ENCODE measurements at places on chromosomes 16 and 17.

DNA sequence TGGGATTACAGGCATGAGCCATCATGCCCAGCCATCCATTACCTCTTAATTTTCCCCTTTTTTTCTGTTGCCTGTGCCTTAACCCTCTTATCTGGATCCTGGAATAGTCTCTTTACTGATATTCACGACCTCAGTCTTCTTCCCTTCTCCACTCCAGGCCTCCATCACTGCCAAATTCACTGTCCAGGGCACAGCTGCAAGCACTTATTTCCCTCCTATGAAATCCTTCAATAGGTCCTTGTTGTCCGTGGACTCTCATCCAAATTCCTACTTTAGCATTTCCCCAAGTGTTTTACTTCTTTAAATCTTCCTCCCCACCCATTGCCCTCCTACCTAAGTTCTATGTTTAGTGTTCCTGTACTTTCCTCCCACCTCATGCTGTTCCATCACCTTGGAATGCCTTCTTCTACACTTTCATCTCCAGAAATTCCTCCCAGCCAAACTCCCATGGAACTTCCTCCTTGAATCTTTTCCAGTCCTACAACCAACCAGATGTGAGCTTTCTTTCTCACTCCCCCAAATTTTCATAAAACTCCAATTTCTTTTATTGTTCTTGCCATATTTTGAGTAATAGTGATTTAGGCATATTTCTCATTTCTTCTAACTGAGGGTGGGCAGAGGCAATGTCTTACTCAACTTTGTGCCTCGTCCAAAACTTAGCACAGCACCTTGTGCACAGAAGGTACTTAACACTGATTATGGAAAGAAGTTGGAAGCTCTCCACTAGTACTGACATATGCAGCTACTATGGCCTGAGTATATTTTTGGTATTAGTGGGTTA is 35.3 kb downstream of the FAM20A start:
- no peak for DNase-seq

- no peak for DNase-seq
These were observed 73.1 kb downstream of the ASIC2 start for GRCh38 chr17:33220036-33220435.

DNA sequence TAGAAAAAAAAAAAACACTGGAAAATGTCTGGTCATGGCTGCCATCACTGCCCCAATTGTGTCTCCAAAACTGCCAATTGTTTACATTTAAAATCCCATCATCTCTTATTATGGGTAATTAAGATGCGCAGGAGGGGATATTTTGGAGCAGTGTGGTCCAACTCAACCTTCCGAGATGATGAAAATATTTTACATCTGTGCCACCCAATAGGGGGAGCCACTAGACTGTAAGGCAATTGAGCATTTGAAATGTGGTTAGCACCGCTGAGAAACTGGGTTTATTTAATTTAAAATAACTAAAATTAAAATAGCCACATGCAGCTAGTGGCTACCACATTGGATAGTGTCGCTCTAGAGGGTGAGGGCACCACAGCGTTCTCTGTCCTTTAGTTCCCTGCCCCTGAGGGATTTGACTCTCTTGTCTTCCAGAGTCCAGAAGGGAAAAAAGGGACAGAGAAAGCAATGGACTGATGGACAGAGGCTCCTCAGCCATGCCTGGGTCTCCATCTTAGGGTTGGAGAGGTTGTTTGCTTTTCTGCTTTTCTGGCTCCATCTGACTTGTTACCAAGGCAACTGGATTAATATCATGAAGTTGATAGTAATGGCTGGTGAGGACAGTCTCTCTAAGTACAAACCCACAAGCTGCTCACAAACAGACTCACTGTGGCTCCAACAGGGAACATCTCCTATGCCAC is 3.5 kb downstream of the MPO start:
- peak; percentile 4 for DNase-seq

- DNase-seq = peak; percentile 50
These were observed 789 bp downstream of the CSNK1D start for GRCh38 chr17:82272495-82273326.

GRCh38 chr17:55962951-55963401 is 190.3 kb upstream of the ANKFN1 start:
- no peak for DNase-seq

DNA sequence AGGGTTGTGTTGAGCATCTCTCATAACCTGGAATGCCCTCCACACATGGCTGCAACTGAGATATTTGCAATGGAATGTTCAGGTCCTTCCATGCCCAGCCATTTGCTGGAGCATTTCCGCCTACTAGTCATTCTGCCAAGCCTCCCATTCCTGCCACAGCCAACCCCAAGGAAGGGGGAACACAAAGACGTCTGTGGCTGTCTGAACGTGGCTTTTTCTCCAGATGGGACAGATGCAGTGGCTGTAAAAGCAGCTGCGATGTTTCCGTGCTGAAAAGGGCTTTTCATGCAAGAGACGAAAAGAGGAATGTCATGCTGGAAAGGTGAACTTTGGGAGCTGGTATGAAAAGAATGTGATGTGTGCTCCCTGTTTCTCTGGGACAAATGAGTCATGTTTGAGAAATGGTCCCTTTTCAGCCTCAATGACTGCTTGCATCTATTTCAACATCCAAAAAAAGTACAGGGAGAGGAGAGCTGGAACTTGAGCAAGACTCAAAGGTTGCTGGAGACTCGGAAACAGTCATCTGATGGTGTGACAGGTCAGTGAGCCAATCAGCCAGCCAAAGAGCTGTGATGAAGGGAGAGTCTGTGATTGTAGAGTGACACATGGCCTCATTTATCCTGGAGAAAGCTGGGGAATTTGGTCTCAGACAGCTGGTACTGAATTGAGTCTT is 208.9 kb downstream of the SHISA9 start:
- no peak for DNase-seq
